ENCODE measurements at places on chromosomes 13 and 19.

- no peak for DNase-seq
Measured at GRCh38 chr13:100848304-100848703, 173.7 kb upstream of the TMTC4 start.

GRCh38 chr13:40522282-40522681 is 144.2 kb downstream of the FOXO1 start:
- no peak for DNase-seq

GRCh38 chr19:48988286-48988685 is 4.8 kb downstream of the GYS1 start:
- DNase-seq: no peak

DNA sequence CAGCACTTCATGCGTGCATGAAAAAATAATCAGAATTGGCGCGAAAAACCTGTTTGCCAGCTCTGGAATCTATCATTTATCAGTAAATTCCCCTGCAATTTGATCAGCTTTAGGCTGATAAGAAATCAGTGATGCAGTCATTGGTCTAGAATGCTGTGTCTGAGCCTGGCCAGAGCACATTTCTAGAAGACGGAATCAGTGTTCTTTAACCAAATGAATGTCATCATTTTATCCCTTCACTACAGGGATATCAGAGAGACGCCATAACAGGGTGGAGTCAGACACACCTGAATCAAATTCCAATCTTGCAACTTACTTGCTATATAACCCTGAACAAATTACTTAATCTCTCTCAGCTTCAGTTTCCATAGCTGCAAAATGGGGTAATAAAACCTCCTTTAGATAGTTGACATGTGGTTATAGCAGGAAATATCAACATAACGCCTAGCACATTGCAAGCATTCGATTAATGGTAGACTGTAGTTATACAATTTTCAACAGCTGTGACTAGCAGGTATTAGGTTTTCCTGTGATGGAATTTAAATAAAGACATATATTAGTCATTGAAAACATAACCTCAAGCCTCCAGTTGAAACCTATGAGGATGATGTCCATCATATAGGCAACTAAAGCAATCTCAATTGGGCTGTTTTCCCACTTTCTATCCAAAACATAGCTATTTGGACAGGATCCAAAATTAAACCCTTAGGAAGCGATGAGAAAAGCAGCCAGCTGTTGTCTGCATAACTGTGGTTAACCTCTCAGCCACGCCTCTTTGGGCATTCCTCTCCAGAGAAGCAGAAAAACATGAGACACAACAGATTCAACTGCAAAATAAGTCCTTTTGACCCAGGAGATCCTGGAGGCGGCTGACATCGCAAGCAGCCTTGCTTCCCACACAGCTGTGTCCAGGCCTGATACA is 51.6 kb upstream of the UBL3 start:
- DNase-seq: no peak

DNA sequence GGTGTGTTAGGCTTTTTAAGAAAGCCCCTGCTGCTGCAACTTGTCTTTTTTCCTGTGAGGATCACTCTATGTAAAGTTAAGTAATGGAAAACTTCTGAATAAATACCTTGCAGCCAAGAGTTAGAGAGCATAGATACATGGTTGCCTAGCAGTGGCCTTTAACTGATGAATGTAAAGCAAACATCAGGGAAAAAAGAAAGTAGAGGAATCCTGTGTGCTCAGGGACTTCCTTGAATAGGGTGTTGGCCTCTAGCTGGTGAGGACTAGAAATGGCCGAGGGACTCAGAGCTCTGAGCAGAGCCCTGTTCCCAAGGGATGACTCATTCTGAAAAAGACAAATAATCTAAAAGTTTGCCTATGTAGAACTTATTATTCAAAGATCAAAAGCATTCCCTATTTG is 135.7 kb downstream of the MIPEP start:
- no peak for DNase-seq

DNA sequence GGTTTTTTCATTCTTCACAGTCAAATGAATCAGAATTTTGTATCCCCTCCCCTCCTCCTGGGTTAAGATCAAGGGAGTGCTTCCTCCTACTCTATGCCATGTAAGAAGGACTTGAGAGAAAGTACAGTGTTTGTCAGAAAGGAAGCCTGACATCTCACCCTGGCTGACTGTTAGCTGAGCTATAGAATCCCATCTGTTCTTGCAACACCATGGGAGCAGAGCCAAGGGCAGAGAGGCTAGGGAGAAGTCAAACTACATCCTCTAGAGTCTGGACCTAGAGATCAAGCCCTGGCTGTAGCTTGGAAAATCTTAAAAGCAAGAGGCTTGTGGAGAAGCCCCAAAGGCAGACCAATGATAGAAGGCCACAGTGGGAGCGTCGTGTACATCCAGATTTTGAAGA is 145.9 kb downstream of the OLFM4 start:
- no peak for DNase-seq

GRCh38 chr19:4571305-4571917 is 11.9 kb upstream of the SEMA6B start:
- no peak for DNase-seq

GRCh38 chr13:77291774-77292173 is 35.1 kb downstream of the MYCBP2 start:
- DNase-seq: no peak

DNA sequence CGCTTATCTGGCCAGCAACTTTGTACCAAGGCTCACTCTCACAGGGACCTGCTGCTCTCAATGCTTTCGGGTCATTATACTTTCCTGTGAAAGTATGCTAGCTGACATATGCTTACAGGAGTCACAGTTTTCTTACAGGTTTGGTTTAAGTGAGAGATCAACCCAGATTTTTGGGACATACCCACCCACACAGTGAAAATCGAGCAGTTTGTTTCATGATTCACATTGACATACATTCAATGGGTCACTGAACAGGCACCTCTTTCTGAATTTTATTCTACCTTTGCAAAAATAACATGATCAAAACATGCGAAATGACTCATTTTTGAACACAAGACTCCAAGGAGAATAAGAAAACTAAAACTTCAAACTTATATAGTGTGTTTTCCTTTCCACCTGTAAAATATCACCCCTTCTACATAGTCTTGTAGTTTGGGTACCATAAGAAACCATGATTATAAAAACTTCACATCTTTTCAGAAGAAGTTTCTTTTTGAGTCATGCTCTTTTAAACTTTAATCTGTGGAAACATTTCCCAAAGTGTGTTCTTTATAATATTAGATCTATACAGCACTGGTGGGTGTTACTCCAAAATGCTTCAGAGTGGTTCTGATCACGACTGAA is 44.3 kb upstream of the TEX29 start:
- DNase-seq: no peak

DNA sequence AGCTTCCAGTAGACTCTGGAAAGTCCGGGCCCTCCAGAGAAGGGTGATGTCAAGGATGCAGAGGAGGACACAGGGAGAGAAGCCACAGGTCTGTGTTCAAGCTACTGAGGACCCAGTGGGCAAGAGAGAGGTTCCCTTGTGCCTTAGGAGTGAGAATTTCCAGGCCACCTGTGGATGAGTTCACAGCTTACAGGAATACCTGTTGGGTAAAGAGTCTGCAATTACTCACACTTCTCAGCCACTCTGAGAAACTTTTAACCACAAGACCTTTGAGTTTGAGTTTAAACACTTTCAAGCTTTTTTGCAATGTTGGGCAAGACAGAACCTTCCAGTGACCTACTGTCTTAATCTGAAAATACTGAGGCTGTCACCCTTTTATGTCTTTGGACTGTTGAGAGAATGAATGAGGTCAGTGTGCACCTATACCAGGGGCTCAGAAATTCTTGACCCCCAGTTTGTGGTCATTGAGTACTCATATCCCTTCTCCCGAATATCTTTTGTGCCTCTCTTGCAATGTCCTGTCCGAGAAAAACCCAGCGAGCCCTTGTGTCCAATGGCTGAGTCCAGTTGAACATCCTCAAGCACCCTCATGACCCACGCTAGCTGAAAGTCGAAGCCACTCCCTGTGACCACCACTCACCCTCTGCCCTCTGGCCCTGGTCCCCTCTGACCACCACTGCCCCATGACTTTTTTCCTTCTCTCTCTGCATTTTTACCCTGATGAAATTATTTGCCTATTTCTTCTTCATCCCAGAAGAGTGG is 368.5 kb upstream of the ZNF507 start:
- DNase-seq: no peak

- DNase-seq: no peak
Measured at GRCh38 chr19:34155686-34156085, 16.6 kb upstream of the LSM14A start.

- no peak for DNase-seq
Measured at GRCh38 chr19:33168528-33168927, 25.6 kb upstream of the LRP3 start.

GRCh38 chr13:41652735-41653361 is 195.5 kb downstream of the RGCC start:
- peak; percentile 24 for DNase-seq

Measured in H7 (cell line).